Right ventricle myocardium superior (tissue), 1 donor: ENCODE measurements at places on chromosomes 6 and 20. TPM values are rescaled to one million over a fixed set of nuclear protein-coding genes. Genes with fewer than 3 reads are reported as not detected.

FGD2 gene
- 5.7 TPM for total RNA-seq

WASF1 gene
- total RNA-seq = 1.2 TPM

CTCFL gene
- total RNA-seq = not detected

ECT2L gene
- total RNA-seq = 0.70 TPM

WDR46 gene
- total RNA-seq = 12.8 TPM

NKAIN4 gene
- not detected for total RNA-seq

PACSIN1 gene
- 11.3 TPM for total RNA-seq

TFAP2D gene
- not detected for total RNA-seq

HLA-DOB gene
- total RNA-seq = not detected

- no peak for DNase-seq
Measured at GRCh38 chr20:54346276-54346675, 129.1 kb upstream of the DOK5 start.

GRCh38 chr20:41453010-41453950, 86.7 kb upstream of the EMILIN3 start:
- no peak for DNase-seq

DNA sequence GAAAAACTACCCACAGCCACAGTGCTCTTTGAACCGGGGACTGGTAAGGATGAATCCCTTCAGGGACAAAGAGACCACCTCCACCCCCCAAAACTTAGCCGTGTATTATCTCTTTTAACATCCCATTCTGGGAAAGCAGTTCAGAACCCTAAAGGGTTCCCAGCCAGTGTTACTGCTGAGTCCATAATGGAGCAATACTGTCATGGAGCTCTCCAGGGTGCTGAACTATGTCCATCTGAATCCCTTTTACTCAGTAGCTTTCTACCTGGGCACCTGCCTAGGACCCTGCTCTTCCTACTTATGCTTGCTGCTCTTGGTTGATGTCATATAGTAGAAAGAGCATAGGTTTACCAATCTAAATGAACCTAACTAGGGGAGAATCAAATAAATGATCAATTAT, 22.3 kb upstream of the SAYSD1 start:
- DNase-seq = no peak

GRCh38 chr20:41984031-41984430, 365.9 kb upstream of the CHD6 start:
- no peak for DNase-seq

GRCh38 chr20:31565699-31566318, 39.3 kb upstream of the ID1 start:
- DNase-seq = no peak

GRCh38 chr6:116969211-116969863, 92.3 kb downstream of the RFX6 start:
- no peak for DNase-seq

DNA sequence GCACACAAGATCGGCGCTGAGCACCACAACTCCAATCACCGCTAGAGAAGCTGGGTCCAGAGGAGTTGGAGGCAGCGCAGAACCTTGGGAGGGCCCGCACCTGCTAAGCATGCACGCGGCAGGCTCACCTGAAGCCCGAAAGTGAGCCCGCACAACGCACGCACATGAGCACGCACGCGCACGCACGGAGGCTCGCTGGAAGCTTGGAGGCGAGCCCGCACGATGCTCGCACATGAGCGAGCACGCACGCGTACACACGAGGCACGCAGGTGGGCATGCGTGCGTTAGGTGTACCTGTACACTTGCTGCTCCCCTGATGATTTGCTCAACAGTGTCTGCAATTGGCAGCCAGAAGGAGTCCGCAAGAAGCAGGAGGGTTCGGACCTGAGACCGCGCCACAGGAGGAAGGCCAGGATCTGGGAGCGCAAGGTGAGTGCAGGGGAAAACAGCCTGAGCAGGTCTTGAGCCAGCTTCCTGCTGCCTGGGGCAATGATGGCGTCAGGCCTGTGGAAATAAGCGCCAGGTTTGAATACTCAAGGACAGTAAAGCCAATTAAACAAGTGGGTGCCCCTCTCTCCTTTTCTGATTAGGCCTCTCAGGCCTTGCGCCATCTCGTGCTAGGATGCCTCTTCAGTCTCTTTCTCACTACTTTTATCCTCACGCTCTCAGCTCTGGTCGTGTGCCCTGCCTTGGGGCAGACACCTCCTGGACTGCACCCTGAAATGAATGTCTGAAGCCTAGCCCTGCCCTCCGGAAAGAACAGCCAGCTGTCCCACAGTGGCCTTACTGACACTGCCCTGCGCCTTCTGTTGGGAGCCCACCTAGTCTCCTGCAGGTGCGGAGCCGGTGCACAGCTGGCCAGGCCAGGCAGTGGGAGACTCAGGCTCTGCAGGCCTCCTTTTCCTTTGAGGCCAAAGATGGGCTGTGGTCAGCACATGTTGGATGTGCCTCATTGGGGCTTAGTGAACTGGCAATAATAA, 340.4 kb downstream of the CDC5L start:
- DNase-seq = no peak

DNA sequence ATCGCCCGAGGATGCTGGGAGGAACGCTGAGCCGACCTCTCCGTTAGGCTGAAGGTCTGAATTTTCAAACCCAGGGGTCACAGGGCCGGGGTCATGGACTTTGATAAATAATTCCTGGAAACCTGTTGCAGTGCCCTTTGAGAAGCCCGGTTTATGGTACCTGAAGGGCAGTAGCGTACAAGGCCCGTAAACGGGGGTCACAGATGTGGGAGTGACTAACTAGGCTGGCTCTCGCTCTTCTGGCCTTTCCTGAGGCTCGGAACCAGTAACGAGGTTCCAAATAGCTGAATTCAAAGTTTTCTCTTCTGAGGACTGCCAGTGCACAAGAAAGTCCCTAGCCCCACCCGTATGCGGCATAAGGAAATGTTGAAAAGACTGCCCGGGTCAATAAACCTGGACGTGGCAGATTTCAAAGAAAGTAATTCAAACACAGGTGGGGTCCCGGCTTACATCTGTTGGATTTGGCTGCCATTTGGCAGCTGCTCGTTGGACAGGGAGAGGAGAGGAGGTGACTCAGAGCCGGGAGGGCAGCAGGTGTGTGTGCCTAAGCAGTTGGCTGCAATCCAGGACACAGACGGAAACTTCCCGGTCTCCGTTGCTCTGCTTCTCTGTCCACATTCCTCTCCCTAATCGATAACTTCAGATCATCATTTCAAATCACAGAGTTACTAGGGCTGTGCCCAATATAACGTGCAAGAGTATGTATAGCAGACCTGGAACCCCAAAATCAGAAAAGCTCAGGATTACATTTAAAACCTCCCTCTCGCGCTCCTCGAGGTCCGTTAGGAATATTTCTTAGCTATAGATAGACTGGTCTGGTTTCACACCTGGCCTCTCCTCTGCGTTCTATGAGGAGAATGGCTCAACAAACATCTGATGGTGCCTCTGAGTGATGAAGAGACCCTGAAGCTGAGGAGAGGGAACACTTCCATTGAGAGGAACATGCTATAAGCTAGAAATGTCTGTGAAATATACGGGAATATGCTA, 765 bp upstream of the GMDS start:
- DNase-seq = peak; percentile 47

DNA sequence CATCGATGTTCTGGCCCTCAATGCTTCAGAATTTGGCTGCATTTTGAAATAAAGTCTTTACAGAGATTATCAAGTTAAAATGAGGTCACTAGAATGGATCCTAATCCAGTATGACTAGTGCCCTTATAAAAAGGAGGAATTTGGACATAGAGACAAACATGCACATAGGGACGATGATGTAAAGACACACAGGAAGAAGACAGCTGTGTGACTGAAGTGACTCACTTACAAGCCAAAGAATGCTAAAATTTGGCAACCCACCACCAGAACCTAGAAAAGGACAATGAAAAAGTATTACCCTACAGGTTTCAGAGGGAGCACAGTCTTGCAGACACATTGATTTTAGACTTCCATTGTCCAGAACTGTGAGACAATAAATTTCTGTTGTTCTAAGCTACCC, 322.8 kb upstream of the GJE1 start:
- DNase-seq = no peak

DNA sequence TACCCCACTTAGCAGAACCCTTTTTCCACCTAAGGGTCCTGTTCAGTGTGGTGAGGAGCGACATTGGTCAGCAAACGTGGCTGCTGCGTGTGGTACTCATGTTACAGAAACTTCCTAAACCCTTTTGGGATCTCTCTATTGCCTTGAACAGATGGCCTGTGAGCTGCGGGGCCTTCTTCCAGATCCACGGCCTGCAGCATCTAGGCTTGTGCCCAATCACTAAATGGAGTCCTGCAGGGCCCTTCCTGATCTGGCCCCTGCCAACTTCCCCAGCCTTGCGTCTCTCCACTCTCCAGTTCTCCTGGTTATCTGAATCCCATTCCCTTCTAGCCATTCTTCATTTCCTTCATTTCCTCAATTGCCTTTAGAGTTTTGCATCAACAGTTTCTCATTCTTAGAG, 85.6 kb downstream of the PDE7B start:
- no peak for DNase-seq

DNA sequence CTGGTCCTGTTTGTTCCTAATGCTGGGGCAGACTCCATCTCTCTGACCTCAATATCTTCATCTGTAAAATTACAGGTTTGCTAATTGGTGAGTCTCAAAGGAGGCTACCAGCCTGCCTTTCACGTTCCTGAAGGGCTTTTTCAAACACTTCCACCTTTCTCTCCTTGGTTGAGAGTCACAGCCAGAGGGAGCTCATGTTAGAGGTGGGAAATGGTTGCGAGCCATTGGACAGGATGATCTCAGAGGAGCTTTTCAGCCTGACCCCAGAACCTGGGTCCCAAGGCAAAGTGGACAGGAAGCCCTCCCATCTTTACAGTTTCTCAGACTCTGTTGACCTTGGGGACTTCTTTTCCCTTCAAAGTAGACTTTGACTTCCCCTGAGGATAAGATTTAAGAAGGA, 37.6 kb downstream of the NDUFAF5 start:
- no peak for DNase-seq

GRCh38 chr20:37907330-37907676, 4.4 kb downstream of the VSTM2L start:
- DNase-seq = no peak

GRCh38 chr6:164507206-164507940, 802.0 kb downstream of the C6orf118 start:
- no peak for DNase-seq

GRCh38 chr6:28090917-28091586, 10.7 kb downstream of the ZNF165 start:
- DNase-seq = peak; percentile 60

GRCh38 chr6:169559592-169559991, 142.2 kb downstream of the WDR27 start:
- DNase-seq = no peak

DNA sequence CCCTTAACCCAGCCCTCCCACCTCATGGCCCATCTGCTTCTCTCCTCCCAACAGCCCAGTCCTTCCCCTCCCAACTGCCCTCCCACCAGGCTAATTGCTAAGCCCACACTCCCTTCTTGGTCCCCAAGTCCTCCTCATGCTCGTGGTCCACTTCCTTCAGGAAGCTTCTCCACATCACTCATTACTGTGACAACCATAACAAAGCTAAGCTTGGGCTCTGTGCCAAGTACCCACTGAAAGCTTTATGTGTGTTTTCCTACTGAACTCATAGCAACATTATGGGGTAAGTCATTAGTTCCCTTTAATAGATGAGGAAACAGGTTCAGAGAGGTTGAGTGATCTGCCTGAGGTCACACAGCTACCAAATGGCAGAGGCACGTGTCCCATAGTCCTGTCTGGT, 16.2 kb downstream of the FRS3 start:
- no peak for DNase-seq

GRCh38 chr20:11895861-11896387, 21.8 kb upstream of the BTBD3 start:
- DNase-seq = no peak

DNA sequence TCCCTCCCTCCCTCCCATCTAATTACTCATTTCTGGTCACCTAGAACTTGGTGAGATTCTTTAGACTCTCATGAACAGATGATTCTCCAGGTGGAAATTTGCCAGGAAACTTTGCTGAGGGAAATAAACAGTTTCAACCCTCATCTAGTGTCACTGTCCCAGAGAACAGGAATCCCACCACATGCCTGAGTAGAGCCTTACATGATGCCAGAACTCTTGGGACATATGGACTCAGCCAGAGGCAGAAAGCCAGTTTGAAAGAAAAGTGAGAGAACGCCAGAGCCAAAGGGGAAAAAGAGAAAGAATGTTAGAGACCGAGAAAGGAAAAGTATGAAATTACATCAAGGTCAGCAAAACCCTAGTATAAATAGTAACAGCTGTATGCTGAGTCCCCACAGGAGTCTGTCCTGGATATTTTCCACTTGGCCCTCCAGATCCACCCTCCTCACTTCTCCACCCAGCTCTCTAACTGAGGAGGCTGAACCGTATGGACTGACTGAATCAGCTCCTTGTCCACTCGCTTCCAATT, 127.5 kb upstream of the COL21A1 start:
- DNase-seq = no peak

DNA sequence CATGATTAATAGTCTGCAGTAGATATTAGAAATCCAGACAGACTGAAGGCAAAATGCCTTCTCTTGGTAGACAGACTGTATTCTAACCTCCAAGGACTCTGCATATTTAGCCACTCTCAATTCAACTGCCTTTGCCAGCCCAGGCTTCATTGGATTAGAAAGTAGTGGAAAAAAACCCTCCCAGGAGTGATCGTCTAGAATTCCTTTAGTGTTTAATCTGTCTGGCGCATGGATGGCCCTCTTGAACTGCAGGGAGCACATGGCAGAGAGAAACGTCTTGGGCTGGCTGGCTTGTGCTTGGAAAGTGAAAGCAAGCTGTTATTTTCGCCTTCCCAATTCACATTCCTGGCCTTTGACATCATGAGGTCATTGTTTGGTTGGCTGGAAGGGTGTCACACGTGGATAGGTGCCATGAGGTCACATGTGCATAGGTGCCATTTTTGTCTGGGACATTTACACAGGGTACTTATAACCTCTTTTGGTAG, 30.9 kb upstream of the NEDD9 start:
- peak; percentile 61 for DNase-seq

DNA sequence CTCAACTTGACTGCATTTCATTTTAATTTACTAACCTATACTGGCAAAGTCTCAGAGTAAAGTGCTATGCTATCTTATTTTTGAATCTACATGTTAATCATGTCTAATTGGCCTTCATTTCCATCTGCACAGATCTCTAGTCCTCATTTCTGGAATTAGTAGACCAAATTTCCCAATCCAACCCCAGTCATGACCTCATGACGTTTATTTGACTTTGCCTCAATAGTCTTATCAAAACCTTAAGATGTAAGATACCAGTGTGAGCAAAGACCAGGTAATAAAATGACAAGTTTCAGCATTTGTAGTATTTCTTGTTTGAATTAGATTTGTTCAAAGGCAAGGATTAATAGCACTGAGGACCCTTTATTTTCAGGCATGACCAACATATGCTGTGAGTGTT, 43.3 kb upstream of the MYB start:
- no peak for DNase-seq
